Activated CD4-positive, alpha-beta T cell treated with anti-CD3 and anti-CD28 coated beads for 24 hours (primary cell): ENCODE measurements at places on chromosomes 7 and 10.

DNA sequence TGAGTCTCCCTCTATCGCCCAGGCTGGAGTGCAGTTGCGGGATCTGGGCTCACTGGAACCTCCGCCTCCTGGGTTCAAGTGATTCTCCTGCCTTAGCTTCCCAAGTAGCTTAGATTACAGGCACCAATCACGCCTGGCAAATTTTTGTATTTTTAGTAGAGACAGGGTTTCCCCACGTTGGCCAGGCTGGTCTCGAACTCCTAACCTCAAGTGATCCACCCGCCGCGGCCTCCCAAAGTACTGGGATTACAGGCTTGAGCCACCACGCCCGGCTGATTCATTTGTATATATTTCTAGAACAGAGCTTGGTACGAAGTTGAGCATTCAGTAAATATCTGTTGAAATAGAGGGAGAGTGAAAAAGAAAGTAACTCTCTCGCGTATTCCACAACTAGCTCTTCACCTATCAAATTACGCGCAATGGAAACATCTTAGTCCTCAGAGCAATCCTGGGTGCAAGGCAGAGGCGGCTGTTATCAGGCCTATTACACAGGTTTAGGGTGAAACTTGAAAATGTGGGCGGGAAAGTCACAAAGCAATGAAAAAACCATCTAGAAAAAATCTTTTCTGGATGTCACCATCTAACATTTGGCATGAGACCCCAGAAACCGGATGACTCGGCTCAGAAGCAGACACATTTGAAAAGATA is 707 bp upstream of the GHITM start:
- DNase-seq: peak; percentile 47

- no peak for DNase-seq
Measured at GRCh38 chr10:35608328-35608672, 3.2 kb downstream of the GJD4 start.

- no peak for DNase-seq
Measured at GRCh38 chr10:62662486-62662885, 142.0 kb upstream of the ADO start.

- no peak for DNase-seq
Measured at GRCh38 chr7:114787556-114787955, 134.3 kb upstream of the MDFIC start.

- peak; percentile 17 for DNase-seq
Measured at GRCh38 chr10:13099144-13099665, 758 bp upstream of the OPTN start.

DNA sequence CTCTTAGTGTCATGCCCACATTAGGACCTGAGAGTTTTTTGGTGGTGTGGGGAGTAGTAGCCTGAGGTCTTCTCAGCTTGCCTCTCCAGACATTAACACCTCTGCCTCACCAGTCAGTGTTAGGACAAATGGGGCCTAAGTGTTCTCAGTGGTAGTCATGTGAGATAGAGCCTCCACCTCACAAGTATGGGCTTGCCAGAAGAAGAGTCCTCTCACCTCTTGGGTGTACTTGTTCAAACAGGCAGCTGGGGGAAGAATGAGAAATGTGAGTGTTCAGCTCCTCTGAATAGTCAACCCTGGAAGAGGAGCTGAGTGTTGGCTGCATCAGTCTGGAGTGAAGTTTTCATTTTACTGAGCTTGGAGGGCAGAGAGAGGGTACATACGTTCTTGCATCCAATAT is 464.6 kb downstream of the POM121L12 start:
- no peak for DNase-seq

DNA sequence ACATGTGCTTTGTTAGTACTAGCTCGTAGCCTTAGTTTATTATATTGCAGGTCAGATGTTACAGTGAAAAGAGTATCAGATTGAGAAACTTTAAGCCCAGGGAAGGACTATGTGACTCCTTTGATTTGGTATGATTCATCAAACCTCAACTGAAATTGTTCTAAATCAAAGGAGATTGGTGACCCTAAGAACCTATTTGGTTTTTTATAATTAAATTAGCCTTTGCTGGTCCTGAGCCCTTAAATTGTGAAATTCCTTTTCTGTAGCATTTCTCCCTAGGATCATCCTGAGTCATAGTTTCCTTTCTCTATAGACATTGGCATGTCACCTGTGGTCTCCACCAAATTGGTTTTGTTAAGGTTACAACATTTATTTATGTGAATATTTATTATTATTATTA is 89.7 kb downstream of the POLR1F start:
- no peak for DNase-seq

DNA sequence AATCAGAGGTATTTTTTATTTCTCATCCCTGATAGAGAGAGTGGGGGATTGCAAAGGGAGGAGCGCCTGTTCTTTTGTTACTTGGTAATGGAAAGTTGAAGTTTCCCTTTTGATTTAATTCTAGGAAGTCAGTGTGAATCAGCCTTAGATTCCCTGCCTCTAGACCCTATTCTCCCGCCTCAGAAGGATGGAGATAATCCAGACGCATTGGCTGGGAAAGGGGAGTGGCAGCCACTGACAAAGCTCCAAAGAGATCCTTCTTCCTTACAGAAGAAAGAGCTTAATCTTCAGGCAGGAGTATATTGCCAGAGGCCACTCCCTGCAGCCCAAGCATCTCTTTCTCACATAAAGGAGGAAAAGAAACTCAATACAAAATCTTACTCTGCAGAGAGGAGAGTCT is 122.3 kb upstream of the GALNT17 start:
- DNase-seq: no peak

- no peak for DNase-seq
Measured at GRCh38 chr10:125064681-125065492, 95.5 kb downstream of the CTBP2 start.

DNA sequence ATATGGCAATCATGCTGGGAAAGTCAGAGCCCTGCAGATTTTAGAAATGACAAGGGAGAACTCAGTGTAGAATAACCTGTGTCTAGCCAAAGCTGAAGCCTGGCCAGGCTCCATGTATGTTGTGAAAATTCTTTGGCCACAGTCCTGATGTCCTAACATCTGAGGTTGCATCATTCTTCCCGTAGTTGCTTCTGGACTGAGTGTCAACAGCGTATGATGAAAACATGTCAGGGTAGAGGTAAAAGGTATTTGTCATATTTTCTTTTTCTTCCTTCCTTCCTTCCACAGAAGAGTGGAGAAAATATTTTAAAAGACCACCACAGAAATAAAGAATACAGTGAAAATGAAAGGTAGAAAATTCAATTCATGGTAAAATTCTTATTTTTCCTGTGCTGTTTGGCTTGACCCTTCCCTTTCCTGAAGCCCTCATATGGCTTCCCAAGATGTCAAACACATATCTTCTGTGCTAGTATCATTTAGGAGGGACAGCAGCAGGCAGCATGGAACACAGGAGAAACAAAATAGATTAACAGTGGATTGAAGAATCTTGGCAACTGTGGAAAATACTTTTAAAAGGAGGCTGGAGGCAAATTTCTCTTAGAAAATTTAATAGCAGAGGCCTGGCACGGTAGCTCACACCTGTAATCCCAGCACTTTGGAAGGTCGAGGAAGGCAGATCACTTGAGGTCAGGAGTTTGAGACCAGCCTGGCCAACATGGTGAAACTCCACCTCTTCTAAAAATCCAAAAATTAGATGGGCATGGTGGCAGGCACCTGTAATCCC is 18.9 kb upstream of the NRBF2 start:
- DNase-seq: no peak

DNA sequence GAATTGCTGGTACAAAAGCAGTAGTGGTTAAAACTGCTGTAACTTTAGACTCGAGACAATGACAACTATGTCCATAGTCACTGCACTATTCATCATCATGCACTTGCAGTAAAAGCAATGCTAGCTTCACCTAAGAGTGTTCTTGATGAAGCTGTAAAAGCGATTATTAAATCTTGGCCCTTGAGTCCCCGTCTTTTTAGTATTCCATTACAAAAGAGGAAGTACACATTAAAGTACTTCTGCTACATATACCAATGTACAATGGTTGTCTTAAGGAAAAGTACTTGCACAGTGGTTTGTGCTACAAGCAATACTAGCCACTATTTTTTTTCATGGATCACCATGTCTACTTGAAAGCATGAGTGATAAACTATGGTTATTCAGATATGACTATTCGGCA is 78.3 kb downstream of the ATAD1 start:
- DNase-seq: no peak

DNA sequence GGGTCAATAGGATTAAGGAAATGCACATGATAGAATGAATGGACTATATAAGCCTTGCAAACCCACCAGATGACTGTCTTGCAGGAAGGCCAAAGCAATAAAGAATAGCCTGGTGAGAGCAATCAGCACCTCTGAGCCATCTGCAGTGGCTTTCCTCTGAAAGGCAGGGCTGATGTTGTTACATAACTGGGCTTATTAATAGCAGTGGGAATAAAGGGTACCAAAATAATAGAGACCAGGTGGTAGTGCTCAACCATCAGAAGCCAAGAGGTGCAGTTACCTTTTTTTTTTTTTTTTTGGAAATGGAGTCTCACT is 16.8 kb upstream of the VPS26A start:
- DNase-seq: no peak

DNA sequence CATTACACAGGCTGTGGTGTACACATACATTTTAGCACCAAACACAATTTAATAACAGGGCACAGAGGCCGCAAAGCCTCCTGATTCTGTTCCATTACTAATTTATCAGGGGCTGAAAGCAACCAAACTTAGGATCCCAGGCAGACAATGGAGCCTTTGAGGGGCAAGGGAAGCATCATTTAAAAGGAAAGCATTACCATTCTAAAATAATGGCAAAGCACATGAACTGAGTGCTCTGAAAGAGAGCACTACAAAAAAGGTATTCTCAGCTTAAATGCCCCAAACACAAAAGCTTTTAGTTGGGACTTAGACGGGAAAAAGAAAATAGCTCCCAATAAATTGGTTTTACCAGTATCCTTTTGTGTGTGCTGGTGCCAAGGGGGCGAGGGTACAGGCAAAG is 282.0 kb upstream of the ETV1 start:
- no peak for DNase-seq

- DNase-seq: no peak
Measured at GRCh38 chr10:95237376-95238170, 43.5 kb downstream of the ACSM6 start.

GRCh38 chr7:17679458-17679857 is 260.8 kb downstream of the SNX13 start:
- DNase-seq: no peak

GRCh38 chr7:53628775-53629174 is 593.3 kb downstream of the POM121L12 start:
- no peak for DNase-seq

DNA sequence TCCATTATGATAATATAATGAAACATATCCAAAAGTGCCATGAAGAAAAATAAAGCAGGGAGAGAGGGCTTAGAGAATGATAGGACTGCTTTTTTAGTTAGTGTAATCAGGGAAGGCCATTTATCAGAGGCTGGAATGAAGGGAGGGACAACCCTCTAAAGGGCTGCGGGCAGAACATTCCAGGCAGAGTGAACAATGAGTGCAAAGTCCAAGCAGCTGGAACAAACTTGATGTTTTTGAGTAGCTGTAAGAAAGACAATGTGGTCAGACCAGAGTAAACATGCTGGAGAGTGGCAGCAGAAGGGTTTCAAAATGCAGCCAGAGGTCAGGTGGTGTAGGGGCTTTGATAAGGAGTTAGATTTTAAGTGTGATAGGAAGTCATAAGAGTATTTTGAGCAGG is 65.6 kb upstream of the CCDC6 start:
- no peak for DNase-seq

DNA sequence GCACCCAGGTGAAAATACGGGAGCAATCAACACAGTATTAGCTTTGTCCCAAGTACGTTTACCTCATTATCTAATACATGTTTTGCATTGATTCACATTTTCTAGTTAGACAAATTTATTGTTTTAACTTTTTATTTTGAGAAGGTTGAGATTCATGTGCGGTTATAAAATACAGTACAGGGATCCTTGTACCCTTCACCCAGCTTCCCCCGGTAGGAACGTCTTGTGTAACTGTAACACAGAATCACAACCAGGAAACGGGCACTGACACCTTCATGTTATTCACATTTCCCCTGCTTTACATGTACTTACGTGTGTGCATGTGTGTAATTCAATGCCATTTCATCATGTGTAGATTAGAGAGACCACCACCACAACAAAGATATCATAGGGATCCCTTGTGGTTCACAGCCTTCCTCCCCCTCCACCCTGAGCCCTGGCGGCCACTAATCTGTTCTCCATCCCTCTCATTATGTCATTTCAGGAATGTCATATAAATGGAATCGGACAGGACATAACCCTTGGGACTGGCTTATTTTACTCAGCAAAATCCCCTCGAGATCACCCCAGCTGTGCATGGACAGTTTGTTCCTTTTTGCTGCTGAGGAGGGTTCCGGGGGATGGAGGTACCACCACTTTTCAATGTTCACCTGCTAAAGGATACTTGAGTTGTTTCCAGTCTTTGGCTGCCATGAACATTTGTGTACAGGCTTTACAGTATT is 46.5 kb upstream of the C10orf71 start:
- DNase-seq: no peak

DNA sequence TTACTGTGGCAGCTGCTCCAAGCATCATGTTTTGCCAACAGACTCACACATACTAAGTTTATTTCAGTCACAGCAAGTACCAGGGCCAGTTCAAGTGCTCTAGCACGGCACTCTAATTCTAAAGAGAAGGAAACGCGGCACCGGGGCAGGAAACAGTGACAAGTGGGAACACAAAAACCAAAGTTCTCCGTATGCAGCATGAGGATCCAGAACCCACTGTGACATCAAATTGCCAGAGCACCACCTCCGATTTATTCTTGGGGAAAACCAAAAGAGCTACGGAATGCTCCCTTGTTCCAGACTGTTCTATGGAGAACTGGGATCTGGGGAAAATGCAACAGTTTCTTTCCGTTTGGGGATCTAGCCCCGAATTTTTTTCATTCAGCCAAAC is 448 bp upstream of the PTER start:
- peak; percentile 4 for DNase-seq

DNA sequence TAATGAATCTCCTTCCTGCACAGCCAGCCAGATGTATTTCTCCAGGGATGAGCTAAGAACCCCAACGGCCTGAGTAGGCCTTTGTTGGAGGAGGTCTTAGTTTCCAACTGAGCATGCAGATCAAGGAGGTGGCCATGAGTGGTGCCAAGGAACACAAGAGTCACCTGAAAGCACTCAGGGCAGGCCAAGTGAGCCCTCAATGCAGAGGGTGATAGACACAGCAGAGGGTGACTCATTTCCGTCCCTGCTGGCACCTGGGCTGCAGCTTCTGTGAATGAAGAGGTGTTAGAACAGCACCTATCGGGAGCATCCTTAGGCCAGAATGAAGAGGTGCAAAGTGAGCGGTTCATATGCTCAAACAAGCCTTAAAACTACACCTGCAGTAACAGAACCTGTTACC is 211.8 kb downstream of the FRMD4A start:
- DNase-seq: no peak

GRCh38 chr7:157687158-157687557 is 350.4 kb downstream of the DNAJB6 start:
- no peak for DNase-seq

GRCh38 chr10:14547816-14548215 is 217.1 kb upstream of the FRMD4A start:
- DNase-seq: no peak

GRCh38 chr7:117085275-117085674 is 132.0 kb downstream of the ST7 start:
- no peak for DNase-seq

GRCh38 chr10:6962576-6962975 is 382.5 kb upstream of the PRKCQ start:
- DNase-seq: no peak

- DNase-seq: no peak
Measured at GRCh38 chr7:32062150-32062549, 8.1 kb downstream of the PDE1C start.
